ENCODE measurements at places on chromosomes 6 and 20.

DNA sequence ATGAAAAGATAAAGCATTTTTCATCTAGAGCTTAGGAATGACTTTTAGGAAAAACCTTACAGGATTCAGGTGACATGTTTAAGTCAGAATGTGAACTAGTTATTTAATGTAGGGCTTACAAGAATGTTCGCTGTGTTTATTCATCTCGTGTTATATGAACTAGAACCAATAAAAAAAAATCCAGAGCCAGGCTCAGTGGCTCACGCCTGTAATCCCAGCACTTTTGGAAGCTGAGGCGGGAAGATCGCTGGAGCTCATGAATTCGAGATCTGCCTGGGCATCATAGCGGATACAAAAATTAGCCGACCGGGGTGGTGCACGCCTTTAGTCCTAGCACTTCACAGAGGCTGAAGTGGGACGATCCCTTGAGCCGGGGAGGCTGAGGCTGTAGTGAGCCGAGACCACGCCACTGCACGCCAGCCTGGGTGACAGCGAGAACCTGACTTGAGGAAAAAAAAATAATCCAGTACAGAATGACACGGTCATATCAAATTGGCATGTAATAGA is 46.3 kb downstream of the OR2B2 start:
- peak; percentile 55 for DNase-seq

DNA sequence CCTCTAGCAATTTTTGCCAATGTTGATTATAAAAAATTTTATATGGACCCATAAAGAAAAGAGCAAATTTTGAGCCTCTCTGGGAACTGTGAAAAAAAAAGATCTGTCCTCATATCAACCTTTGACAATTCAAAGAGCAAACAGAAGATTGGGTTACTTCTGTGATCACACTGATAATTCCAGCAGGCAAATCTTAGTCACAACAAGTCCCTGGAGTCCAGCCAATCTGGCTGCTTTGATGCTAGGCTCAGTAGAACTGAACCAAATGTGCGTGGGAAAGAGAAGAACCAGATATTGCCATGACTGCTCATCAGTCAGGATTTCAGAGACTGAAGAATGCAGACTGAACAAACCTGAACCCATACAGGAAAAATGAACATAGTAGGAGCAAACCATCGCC is 438.4 kb upstream of the FLRT3 start:
- no peak for DNase-seq

- no peak for DNase-seq
These were observed 18.5 kb downstream of the VSTM2L start for GRCh38 chr20:37921341-37921929.

DNA sequence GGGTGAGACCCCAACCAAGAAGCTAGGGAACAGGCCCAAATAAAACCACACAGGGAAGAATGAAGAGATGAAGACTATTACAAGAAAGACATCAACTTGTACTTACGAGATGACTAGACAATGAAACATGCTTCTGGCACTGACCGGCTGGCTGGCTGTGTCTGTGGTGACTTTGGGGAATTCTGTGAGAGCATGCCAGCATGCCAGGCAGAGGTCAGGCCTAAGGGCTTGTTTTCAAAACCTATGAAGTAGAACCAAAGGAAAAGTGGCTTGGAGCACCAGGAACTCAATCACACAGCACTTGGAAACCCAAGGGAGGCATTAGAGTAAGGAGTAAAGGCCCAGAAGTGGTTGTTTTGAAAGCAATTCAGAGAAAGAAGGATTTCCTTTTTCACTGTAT is 28.4 kb upstream of the GSTA3 start:
- no peak for DNase-seq

DNA sequence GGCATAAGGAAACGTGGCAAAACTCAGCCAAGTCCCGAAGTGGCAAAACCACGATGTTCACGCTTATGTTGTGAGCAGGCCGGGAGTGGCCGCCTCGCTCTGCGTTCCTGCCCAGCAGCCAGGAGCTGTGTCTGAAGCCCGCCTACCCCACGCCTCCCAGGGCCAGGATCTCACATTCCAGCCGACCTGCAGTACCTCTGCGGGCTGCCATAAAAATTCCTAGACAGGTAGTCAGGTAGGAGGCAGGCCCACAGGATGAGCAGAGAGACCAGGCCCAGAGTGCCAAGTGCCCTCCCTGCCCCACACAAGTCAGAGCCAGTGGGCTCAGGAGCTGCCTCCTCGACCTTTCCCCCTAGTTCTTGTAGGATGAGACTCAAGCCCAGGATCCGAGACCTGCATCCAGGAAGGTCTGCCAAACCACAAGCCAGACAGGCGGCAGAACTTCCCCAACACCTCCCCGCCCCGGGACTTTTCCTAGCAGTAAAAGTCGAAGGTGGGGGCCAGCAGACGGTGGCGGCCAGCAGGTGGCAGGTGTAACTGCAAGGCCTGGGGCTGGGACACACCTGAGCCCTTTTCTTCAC is 16.7 kb downstream of the PMEPA1 start:
- DNase-seq, result no peak
